Fibroblast of upper back skin (primary cell): ENCODE measurements at places on chromosomes 3 and 15.

DNA sequence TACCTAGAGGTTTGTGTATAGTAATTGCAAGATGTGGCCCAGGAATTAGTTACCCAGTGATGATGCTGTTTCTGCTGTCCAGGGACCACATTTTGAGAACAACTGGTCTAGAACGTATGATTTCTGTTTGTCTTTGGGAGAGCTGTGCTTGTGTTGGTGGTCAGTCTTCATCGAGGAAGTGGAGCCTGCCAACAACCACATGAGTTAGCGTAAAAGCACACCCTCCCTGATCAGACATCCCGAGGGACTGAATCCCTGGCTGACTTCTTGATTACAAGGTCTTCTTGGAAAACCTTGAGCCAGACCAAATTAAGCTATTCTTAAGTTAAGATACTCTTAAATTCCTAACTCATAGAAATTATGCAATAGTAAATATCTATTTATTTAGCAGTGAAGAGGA is 81.7 kb upstream of the ZPLD1 start:
- DNase-seq, result no peak

GRCh38 chr15:69392352-69392751 is 21.8 kb upstream of the KIF23 start:
- no peak for DNase-seq

DNA sequence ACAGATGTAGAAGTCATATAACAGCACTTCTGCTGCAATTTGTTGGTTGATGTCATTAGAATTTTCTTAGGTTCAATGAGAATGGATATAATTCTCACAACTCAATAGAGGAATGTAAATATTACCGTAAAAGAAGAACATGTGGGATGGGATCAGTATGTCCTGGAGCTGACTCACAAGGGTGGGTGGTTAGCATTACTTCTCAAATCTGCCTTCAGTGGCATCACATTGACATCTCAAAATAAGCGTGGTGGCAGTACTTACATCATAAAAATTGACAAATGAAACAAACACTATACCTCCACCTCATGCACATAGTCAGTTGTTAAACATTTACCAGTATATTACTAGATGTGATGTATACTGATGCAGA is 1068.0 kb upstream of the CADM2 start:
- no peak for DNase-seq

- DNase-seq, result no peak
Observed at GRCh38 chr3:44109771-44110361, 131.8 kb upstream of the TOPAZ1 start.

GRCh38 chr3:134666885-134667284 is 16.1 kb upstream of the KY start:
- no peak for DNase-seq

DNA sequence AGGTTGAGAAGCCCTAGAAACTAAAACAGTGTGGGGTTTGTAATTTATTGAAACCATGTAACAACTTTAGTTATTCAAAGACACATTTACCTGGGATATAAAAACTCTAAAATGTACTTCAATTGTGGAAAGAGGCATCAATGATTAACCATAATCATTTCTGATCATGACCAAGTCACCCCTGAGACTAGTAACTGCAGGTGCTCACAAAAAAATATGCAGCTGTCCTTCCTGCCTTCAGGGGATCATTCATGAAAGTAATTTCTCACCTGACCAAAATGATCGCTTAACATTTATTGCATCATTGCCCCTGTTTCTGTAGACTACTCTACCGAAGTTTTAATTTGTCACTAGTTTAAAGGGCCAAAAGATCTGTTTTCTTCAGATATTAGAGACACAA is 9.0 kb downstream of the ACP3 start:
- DNase-seq, result no peak

GRCh38 chr3:171574556-171575240 is 114.5 kb upstream of the TNIK start:
- DNase-seq, result peak; percentile 53

DNA sequence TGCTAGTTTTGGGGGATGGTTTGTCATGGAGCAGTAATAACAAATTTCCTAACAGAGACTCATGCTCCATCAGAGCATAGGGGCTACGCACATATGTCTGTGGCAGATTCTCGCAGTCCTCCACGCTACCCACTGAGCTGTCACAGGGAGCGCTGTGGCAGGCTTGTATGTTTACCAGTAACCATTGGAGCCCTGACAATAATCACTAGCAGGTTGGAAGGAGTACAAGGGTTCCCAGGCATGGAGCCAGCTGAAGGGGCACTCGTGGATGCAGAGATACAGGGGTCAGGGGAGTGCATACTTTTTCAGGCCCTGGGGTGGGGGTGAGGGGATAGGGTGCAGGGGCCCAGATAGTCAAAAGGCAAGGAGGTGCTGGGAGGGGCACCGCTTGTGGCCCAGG is 7.9 kb upstream of the GP9 start:
- DNase-seq, result no peak

- peak; percentile 37 for DNase-seq
Observed at GRCh38 chr15:89794627-89795241, 18.6 kb downstream of the MESP2 start.

- peak; percentile 90 for DNase-seq
Observed at GRCh38 chr3:8757551-8758518, 11.6 kb downstream of the OXTR start.

GRCh38 chr3:172530101-172530561 is 6.9 kb upstream of the TNFSF10 start:
- no peak for DNase-seq

GRCh38 chr15:68114356-68114755 is 60.2 kb downstream of the PIAS1 start:
- DNase-seq, result peak; percentile 27

- DNase-seq, result peak; percentile 96
Observed at GRCh38 chr3:58063022-58063815, 55.0 kb downstream of the FLNB start.

DNA sequence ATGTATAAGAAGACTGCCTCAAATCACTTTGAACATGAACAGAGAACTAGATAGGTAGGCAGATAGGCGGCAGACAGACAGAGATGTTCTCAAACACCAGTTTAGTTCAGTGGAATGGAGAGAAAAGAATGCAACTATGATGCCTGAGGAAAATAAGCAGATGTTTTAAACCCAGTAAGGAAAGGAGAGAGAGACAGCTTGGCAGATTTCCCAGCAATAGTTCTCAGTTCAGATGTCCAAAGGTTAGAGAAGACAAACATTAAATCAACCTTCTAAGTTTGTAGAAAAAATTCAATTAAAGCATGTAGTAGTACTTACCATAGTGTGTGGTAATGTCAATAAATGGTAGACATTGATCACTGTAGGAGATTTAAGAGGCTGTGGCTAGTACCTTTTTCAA is 209.6 kb upstream of the PFN2 start:
- DNase-seq, result peak; percentile 92

DNA sequence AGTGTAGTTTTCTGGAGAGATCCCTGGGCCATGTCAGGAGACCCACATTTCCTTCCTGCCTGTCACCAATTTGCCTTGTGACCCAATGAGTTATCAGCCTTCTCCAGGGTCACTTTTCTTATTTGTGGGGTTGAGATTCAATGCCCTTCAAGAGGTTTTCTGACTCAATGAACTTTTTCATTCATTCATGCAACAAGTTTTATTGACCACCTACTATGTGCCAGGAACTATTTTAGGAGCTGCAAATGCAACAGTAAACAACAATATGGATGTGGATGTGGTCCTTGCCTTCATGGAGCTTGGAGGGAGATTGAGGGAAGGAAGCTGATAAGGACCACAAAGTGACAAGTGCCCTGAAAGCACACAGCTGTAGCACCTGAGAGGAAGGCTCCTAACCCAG is 142.8 kb downstream of the OPA1 start:
- DNase-seq, result no peak

GRCh38 chr15:38220606-38221273 is 31.9 kb upstream of the SPRED1 start:
- no peak for DNase-seq

DNA sequence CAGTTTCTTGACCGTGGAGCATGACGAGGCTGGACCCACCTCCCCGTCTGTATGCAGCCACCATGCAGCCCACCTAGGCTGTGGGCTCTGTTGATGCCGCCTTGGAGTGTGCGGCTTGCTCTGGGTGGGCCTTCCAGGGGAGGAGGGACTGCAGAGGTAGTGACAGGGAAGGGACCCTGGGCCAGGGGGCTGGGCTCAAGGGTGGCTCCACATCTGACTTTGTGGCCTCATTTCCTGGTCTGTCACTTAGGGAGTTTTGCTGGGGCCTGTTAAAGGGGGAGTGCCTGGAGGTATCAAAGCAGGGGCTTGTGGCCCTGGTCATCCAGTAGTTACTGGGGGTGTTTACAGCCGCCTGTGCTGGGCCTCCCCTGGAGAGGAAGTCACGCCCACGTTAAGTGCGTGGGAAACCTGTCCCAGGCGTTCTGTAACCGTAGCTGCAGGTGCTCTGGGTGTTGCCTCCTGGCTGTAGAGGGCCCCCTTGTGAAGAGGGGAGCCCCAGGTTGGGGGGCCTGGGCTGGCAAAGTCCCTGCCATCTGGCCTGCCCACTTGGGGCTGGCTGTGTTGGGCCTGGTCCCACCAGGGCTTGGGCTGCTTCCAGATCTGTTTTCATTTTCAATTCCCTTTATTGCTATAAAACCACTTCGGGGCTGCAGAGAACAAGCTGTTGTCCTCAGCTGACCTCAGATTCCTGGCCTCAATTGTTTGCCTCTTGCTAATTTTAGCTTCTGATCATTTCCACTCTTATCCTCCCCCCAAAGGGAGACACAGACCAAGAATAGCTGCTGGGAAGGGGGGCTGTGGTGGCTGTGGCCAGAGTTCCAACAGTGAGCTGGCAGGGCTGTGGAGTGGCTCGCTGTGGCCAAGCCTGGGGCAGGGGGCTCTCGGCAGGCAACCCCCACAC is 26.5 kb downstream of the KLF13 start:
- DNase-seq, result peak; percentile 93

DNA sequence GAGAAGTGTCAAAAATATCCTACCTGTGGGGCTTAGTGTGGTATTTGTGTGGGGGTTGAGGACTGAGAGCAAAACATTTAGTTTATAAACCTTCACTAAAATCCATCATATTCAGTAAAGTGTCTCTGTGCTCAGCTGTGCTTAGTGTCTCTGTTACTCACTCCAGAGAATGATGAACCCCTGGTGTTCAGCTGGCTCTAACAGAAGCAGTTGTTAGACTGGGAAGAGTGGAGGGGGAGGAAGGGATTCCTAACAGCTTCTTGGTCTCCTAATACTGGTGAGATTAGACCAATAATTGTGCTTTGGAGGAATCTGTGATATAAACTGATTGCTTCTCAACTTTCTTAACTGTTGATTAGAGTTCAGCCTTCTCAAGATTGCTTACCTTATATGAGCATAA is 1123.5 kb downstream of the ROBO2 start:
- DNase-seq, result no peak

DNA sequence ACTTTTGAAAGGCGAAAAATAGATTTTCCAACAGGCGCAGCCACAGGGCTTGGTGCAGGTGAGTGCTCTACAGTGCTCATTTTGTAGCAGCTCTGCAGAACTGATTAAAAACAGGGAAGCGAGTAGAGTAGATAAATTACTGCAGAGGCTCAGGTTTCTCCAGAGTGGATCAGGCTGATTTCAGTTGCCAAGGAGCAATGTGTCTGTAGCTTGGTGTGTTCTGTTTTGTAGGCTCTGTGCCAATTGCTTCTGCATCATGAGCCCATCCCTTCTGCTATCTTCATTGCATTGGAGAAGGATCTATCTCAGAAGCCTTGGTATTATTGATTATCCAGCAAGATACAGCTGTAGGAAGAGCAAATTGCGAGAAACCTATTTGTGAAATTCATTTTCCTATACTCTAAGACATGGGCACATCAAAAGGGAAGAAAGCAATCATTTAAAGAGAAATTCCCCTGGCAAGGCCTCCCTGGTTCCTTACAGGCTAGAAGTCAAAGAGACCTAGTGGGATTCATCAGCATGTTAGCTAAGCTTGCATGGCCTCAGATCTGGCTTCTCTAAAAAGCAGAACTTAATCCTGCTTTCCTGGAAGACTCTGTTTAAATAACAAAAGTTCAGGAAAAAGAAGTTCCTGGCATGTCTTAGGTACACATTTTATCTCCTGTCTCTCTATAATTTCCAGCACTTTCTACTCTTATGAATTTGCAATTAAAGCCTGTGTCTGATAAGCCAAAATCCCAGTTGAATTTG is 432.4 kb upstream of the ATP10A start:
- no peak for DNase-seq

DNA sequence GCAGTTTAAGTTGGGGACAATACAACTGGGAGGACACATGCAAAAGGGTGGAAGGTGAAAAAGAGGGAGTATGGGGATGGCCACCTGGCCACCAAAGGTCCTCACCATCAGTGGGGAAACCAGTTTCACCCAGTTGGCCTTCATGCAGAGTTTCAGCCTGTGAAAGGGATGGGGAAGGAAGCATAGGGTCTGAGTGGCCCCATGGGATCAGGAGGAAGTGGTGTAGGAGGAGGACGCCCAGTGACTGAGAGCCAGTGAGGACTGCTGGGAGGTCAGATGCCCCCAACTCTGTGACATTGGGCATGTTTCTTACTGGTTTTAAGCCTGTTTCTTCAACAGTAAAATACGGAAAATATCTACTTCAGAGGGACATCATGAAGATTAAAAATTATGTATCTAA is 16.3 kb downstream of the BCL2A1 start:
- DNase-seq, result no peak

DNA sequence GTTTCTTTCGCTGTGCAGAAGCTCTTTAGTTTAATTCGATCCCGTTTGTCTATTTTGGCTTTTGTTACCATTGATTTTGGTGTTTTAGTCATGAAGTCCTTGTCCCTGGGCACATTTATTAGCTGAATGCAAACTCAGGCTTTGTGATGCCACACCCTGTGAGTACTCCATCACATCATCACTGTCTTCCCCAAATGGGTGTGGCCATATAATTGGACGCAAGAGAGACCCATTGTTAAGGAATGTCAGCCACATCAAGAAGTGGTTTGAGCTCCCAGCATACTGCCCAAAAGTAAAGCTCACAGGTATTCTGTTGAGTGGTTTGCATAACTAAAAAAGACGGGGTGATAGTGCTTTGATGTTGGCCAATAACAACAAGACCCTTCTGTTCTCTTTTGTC is 245.7 kb downstream of the SV2B start:
- DNase-seq, result no peak

DNA sequence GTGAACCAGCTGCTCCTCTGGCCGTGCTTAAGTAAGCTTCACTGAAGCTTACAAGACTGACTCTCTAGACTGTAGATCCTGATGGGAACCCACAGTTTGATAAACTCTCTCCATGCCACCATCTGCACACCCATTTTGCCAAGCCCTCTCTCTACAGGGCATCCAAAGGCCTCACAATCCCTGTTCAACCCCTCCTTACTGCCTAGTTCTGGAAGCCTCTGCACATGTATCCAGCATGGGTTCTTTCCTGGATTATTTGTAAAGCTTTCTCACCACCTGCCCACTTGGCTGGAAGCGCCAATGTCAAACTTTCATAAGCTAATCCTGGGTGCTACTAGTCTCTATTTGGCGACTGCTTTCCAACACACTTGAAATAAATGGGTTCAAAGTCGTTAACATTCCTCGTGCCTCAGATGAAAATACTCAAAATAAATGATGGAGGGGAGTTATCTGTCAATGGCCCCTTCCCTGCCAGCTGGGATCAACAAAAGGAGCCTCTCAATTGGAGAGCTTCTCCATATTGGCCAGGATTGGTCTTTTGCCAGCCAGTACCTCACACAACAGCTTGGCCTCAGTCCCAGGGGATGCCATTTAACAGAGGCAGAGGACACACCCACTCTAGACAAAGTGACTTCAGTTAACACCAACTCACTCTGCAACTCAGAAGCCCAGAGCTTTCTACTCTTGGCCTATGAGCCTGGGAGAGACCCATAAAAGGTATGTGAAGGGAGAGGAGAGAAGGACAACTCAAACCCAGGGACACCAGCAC is 48.1 kb downstream of the SH3BP5 start:
- no peak for DNase-seq

GRCh38 chr15:43067717-43068461 is 37.9 kb downstream of the UBR1 start:
- DNase-seq, result peak; percentile 67

- no peak for DNase-seq
Observed at GRCh38 chr3:193556841-193557240, 2.1 kb upstream of the ATP13A4 start.
